ENCODE measurements at places on chromosomes 7 and 10.

- DNase-seq, result no peak
Observed at GRCh38 chr7:12004581-12004980, 172.6 kb upstream of the THSD7A start.

GRCh38 chr10:131737543-131738395 is 163.0 kb upstream of the PPP2R2D start:
- no peak for DNase-seq

- no peak for DNase-seq
Observed at GRCh38 chr10:61618388-61618961, 44.3 kb upstream of the CABCOCO1 start.

GRCh38 chr7:76233538-76234281 is 32.0 kb downstream of the SRRM3 start:
- DNase-seq, result no peak

GRCh38 chr7:154675560-154675959 is 327.4 kb downstream of the PAXIP1 start:
- no peak for DNase-seq

DNA sequence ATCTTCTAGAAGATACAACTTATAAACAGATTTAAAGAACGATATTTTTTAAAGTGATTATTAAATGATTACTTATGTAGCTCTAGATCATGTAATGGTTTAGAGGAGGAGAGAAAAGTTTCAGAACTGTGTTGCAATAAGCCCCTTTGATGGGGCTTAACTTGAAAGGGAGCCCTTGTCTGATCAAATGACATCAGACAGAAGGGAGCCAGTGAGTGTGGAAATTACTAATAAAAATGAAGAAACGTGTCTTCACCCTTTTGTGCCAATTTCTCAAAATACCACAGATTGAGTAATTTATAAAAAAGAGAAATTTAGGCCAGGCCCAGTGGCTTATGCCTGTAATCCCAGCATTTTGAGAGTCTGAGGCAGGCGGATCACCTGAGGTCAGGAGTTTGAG is 318.2 kb downstream of the EXOC4 start:
- DNase-seq, result no peak

GRCh38 chr7:127879436-127879835 is 151.8 kb downstream of the LRRC4 start:
- DNase-seq, result no peak

GRCh38 chr10:97868134-97868685 is 18.6 kb downstream of the GOLGA7B start:
- DNase-seq, result no peak

DNA sequence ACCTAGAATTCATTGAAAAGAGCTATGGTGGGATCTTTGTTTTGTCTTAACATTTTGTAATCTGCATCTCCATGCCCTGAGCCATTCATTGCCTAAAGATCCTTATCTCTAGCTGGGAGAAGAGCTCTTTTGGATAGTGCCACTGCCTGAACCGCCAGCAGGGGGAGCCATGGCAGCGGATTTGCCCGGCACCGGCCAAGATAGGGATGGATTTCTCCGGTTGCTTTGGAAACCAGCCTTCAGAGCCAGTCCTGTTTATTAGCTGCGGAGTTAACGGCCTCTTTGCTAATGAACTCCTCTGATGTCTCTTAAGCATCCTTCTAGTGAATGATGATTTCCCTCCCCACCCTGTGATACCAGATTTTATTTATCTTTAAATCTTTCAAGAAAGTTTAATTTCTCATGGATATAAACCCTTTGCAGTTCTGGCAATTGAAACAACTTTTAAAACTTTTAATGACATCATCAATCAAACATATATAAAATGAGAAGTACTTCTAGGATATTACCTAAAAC is 58.2 kb upstream of the LYZL2 start:
- peak; percentile 70 for DNase-seq

GRCh38 chr7:148850564-148850963 is 33.5 kb downstream of the EZH2 start:
- DNase-seq, result no peak

DNA sequence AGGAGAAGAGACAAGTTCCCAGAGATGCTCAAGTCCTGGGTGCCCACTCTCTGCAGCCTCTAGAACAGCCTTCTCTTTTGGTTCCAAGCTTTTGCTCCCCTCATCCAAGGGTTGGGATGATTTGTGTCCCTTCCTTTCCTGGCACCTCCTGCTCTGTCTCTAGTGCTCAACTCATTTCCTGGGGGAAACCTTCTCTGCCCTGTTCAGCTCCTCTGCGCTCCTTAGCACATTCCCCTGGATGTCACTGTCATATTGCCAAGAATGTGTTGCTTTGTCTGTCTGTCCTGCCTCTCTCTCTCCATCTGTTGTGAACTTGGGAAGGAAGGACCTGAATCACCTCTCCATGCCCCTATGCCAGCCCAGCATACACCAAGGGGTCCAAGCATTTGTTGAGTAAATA is 5.1 kb upstream of the LBX1 start:
- DNase-seq, result no peak

- no peak for DNase-seq
Observed at GRCh38 chr10:35409094-35409582, 72.8 kb downstream of the CCNY start.

DNA sequence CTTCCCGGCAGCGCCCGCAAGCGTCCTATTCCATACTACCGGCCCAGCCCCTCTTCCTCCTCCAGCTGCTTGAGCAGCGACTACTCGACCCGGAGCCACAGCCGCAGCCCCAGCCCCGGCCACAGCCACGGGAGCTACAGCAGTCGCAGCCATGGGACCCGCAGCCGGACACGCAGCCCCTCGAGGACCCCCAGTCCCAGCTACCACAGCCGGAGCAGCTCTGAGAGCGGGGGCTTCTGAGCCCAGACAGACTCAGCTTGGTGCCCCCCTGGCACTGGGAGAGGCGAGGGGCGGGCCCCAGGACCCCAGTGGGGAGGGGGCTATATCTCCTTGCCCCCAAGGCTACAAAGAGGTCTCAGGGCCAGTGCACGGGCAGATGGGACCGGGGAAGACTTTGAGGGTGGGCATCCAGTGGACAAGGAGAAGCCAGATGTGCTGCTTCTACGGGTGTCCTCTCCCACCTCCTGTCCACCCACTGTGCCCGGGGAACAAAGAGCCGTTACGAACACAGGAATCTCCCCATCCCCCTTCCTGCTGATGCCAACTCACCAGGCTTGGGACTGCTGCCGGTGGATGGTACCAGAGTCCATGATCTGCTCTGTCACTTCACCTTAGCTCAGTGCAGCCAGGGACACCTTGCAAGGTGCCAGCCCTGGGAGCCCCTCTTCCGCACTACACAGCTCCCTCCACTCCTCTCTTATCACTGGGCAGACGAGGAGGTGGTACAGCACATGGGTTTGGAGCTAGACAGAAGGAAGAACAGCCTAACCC is 16.7 kb upstream of the HSPB1 start:
- DNase-seq, result no peak

DNA sequence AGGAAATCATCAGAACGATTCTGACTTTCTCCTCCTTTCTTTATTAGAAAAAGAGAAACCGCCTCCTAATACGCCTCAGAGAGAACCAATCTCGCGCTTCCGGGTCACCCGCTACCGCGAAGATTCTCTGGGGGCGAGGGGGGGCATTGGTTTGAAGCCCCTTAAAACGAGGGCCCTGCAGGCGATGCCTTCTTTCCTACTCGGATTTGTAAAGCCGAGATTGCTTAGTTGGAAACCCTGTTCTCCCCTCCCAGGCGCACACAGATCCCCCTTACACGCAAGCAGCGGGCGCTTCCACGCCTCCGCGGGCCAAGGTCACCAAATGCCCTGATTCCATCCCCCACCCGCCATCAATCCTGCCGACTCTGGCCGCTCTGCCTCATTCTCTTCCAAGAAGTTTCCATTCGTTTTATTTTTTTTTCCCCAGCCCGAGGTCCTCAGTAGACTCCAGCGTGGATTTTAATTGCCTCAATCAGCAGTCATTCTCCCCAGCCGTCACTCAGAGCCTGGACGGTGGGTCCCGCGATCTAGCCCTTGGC is 1.1 kb upstream of the GAD2 start:
- no peak for DNase-seq

DNA sequence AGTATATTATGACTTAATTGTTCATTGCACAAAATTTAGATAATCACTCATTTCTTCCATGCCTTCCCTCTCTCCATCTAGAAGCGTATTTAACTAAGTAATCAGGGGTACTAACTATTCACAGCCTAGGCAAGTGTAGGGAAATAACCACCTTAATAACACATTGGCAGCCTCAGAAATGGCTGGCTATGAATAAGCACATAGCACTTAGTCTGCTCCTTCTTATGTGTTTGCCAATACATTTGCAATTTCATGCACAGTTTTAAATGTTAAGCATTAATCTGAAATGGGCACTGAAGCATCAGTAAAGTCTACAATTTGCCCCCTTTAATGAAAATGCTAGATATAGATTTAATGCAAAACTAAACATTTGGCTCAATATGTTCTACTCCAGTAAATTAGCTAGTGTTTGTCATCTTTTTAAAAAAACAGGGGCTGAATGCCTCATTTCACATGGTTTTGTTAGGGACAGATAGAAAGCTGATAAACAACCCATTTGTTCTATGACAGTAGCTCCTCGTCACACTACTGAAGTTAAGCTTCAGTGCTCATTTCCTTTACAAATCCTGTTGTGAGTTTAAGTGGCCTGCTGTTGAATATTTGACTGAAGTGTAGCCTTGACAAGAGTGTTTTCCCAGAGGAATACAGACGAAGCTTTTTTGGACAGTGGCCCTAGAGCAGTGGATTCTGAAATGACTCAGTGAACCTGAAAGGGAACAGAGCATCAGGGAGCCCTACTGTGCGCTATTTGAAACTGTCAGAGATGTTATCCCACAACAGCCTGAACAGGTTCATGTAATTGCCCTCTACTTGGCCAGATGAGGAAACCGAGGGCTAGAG is 30.5 kb downstream of the HHEX start:
- DNase-seq, result no peak

GRCh38 chr7:33547880-33548279 is 357.5 kb upstream of the BMPER start:
- no peak for DNase-seq

- DNase-seq, result peak; percentile 23
Observed at GRCh38 chr10:23095966-23096801, 805 bp downstream of the MSRB2 start.

- DNase-seq, result no peak
Observed at GRCh38 chr7:106273009-106273668, 11.6 kb downstream of the NAMPT start.

DNA sequence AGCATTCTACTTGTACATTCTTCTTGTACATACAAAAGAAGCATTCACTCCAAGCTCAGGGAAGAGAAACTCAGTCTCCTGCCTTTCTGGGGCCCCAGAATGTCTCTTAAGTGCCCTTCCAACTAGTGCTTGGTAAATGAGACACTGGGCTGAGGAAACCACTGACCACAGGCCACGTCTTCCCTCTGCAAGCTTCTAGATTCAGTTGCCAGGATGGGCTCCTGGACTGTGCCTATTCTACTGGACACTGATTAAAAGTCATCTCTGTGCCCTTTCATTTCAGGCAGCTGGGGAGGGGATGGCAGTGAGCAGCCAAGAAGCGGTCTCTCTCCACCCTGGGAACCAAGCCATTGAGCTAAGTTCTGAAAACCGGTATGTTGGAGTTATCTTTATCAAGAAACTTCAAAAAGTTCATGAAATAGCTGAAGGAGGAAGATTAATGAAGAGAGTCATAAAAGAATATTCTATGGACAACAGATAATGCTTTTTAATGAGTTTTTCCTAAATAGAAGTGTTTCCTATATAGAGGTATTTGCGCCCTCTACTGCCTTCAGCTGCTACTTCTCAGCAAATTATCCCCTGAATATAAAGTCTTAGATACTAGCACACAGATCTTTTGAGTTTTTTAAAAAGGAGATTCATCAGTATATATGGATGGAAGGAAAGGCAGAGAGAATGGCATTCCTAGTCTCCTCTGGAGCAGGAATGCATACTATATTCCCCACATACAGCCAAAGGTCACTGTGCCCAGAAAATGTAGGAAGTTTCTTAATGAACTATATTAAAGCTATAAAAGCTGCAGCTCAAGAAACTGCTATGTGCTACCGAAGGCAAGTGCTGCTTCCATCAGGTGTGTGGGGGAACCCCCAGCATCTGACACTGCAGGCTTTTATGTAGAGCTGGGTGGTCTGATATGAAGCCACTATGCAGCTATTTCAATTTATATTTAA is 8.4 kb upstream of the IFIT1B start:
- DNase-seq, result no peak

GRCh38 chr10:129864601-129865126 is 99.4 kb downstream of the EBF3 start:
- DNase-seq, result no peak

GRCh38 chr10:7908541-7909210 is 90.4 kb downstream of the TAF3 start:
- DNase-seq, result no peak

GRCh38 chr10:68721673-68722335 is 765 bp downstream of the CCAR1 start:
- no peak for DNase-seq

DNA sequence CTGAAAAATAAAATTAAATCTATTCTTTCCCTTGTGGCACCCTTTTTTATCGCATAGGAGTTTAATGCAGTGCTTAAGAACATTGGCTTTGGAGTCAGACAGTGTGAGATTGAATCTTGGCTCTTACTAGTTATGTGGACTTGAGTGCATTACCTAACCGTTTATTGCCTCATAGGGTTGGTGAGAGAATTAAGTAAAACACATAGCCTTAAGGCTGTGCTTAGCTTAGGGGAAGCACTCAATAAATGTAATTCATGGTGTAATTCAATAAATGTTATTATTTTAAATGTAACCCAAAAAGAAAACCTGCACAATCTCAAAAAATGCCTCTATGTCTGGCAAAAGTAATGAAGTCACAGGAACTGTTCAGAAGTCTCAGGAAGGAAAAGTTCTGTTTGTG is 2.7 kb downstream of the STK17A start:
- no peak for DNase-seq

DNA sequence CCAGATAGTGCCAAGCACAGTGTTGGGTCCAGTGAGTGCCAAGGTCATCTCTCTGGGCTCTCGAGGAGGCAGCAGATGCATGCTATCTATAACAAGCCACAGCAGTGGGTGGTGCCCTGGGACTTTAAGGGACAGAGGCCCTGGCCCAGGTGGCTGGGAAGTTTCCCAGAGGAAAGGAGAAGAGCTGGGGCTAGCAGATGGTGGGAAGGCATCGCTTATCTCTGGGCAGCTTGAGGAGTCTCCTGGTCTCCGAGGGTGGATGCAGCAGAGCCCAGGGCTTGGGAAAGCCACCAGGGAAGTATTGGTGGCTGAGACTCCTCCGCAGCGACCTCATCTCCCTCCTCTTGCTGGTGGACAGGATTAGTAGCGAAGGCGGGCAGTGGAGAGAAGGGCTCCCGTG is 63.4 kb upstream of the LRRC4 start:
- no peak for DNase-seq

- DNase-seq, result no peak
Observed at GRCh38 chr7:15854841-15855524, 168.5 kb upstream of the MEOX2 start.

GRCh38 chr7:4631380-4632179 is 50.5 kb upstream of the FOXK1 start:
- no peak for DNase-seq

All from T-helper 2 cell treated with Interferon-gamma antibody and Interleukin-4, amounts not matched to agents 5 μg/mL and 100 μg/mL, for 36 hours (primary cell).